ENCODE measurements at places on chromosomes 5 and 9.

DNA sequence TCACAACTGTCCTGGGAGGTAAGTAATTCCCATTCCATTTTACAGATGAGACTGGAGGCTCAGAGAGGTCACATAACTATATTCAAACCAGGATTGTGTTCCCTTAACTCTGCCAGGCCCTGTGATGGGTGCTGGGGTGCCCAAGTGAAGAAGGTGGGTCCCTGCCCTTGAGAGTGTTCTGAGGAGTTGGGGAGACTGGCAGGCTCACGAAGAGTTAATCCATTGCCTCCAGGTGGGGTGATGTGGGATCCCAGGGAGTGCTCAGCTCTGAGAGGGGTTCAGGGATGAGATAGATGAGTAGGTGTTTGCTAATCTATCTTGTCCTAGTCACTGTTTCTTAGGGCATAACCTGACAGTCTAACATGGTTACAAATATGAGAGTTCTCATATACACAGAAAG, 36.7 kb downstream of the GSN start:
- DNase-seq = no peak

- DNase-seq = no peak
These were observed 132.7 kb upstream of the APC start for GRCh38 chr5:112604732-112605630.

- DNase-seq = no peak
These were observed 23.2 kb downstream of the LPCAT1 start for GRCh38 chr5:1500411-1501091.

- DNase-seq = no peak
These were observed 282.9 kb downstream of the SLF1 start for GRCh38 chr5:94901191-94901979.

GRCh38 chr9:100211476-100211875, 112.4 kb downstream of the INVS start:
- no peak for DNase-seq

DNA sequence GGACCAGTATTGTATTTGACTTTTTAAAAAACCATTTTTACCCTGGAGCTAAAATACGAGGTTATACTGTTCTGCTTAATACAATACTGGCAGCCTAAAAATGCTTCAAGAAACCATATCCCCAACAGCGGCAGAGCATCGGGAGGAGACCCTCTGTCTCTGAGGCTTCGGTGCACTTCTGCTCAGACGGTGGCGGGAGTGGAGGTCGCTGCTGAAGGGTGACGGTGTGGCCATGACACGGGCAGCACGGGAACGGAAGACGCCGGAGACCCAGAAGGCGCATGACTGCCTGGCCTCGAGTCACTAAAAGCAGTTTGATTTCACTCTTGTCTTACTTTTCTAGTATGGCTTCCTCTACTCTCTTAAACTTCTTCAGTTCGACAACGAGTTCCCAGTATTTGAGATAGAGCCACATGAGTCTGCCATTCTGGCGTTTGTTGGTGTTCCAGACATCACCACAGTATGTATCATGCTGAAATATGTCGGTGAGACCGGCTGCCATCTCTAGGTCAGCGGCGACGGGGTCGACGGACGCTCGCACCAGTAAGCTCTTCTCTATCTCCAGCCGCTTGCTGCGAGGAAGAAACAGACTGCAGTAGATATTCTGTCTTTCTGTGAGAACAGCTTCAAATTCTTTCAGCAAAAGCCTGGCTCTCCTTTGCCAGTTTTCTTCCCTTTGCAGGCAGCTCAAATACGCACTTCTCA, 12.8 kb downstream of the CCDC127 start:
- DNase-seq = no peak

DNA sequence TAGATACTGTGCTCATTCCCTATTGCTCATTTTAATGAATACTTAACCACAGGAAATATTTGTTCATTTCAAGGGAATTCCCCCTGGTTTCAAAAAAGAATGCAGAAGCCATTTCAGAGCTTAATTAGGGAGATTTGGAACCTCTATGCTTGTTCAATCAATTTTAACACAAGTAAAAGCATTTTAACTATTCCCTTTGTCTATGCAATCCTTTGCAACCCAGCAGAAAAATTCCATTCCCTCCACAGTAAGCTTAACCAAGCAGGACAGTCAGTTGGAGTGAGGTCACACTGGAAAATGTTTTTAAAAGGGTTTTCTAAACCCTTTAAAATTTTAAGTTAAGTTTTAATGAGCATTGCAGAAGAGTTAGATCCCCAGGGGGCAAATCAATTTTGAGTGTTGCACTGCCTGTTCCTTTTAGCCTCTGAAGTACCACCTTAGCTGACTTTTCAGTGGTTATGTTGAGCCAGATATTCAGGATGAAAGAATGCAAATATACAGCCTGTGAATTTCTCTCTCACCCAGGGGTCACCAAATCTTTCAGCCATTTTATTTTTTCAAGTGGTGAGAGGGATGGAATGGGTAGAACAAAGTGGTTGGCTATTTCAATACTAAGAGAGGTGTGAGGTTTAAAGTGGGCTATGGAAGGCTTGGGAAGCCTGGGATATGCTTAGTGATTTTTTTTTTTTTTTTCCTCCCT, 356.2 kb upstream of the NUDT12 start:
- no peak for DNase-seq

DNA sequence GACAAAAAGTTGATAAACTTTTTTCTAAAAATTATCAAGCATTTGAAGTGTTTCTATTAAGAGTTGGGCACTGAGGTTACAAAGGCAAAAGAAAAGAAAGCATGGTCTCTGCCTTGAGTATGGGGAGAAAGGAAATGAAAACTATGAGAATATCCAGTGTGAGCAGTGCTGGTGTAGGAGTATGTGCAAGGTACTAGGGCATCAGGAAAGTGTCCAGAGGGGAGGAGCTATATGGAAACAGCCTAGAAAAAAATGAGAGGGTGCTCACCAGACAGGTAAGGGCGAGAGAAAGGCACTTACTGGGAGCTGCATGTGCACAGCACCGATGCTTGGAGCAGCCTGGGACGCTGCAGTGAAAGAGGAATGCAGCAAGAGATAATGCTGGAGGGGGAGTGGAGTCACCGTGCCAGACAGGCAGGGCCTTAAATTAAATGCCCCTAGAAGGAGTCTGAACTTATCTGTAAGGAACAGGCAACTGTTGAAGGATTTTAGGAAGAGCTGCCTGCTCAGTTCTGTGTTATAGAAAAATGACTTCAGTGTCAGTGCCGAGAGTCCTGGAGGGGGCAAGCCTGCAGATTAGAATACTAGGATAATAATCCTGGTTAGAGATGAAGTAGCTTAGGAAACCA, 14.0 kb downstream of the MCC start:
- DNase-seq = no peak

GRCh38 chr5:24135536-24135935, 509.2 kb downstream of the CDH10 start:
- DNase-seq = no peak

DNA sequence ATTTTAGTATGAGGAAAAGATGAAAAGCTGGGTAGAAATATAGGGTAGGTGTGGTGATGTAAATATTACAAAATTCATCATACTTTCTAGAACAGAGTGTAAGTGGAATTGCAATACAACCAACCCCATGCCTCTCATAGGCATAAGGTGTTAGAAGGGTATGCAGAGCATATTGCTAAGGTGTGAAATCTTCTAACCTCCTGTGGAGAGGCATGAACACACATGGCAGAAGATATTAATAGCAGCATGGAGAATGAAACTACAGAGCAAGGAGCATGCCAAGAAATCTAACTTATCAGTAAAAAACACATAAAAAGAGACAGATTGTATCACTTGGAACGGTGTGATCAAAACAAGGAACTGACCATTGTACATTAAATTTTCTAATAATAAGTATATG, 441.5 kb downstream of the CDH18 start:
- no peak for DNase-seq

GRCh38 chr5:14996997-14997396, 125.4 kb upstream of the ANKH start:
- DNase-seq = peak; percentile 28

- DNase-seq = no peak
These were observed 159.3 kb upstream of the TARS1 start for GRCh38 chr5:33281431-33281843.

- no peak for DNase-seq
These were observed 79.3 kb upstream of the SH3PXD2B start for GRCh38 chr5:172533399-172534228.

DNA sequence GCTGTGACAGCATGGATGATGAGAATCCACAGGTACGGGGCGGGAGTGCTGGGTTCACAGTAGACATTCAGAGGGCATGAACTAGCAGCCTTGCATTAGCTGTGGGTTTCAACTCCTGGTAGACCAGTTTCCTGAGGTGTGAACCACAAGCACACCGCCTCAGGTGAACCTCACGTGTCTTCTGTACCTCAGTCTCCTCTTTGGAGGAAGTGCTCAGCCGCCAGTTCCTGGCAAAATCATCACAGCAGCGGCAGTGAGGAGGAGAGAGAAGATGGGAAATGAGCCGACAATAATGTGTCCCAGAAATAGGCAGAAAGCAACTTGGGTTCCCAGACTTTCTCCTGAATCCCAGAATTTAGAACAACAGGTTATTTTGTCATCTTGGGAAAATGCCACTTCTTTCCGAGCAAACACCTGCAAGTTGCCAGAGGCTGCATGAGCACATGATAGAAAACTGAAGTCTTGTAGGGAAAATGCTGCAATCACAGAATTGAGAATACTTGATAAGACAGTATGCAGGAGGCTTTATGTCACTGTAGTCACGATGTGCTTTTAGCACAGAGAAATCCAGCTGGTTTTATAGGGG, 258.5 kb downstream of the AOPEP start:
- DNase-seq = no peak

GRCh38 chr9:36924757-36925432, 109.2 kb downstream of the PAX5 start:
- no peak for DNase-seq
